ENCODE measurements at places on chromosomes 13 and 19.

GRCh38 chr19:15114153-15114540, 6.9 kb downstream of the SYDE1 start:
- no peak for DNase-seq

DNA sequence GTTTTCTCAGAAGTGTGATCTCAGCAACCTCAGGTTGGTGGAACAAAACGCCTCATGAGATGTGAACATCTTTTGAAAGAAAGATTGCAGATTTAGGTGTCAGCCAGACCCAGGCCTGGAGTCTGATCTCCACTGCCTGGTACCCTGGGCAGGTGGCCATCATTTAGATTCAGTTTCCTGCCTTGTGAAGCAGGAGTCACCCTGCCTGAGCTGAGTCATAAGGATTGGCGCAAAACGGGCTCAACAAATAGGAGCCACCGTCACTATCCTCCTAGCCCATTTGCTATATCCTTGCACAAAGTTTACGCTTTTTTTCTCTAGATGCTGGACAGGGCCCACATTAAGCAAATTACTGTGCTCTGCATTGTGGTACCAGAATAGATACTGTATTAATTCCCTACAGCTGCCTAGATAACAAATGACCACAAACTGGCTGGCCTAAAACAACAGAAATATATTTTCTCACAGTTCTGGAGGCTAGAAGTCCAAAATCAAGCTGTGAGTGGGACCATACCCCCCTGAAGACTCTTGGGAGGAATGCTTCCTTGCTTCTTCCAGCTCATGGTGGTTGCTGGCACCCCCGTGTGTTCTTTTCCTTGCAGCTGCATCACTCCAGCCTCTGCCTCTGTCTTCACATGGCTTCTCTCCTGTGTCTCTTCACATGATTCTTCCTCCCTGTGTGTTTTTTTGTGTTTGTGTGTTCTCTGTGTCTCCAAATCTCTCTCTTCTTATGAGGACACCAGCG, 38.2 kb downstream of the TNFSF11 start:
- DNase-seq: no peak

DNA sequence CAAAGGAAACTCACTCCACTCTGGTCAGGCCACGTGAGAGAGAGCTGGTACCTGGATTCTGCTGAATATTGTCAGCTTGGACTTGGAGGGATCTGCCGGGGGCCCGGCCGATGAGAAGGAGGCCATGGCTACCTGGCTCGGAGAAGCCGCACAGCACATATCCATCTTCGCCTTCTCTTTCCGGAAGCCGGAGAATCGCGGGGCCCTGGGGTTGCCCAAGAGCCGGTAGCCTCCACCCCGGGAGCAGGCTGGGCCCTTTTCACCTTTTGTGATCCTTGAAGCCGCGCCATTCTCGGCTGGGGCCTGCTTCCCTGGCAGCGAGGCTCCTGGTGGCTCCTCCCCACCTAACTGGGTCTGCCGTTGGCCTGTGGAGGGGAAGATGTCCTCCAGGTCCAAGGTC, 28.9 kb downstream of the ZNF541 start:
- DNase-seq: no peak

GRCh38 chr13:105097521-105097920, 1437.9 kb downstream of the EFNB2 start:
- no peak for DNase-seq

DNA sequence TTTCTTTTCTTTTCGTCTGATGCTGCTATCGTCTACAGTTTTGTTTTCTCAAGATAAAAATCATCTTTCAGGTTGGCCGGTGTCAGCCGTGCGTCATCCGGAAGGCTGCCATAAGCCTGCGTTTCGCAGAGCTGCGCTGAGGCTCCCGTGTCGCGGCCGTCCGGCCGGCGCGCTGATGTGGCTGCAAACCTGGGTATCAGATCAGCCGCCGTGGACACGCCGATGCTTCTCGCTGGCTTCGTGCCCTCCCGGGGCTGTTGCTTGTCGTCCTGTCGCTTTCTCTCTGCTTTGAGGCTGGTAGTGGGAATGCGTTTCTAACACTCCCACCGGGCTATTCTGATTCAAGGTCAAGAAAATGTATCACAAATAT, 45.9 kb upstream of the TFDP1 start:
- DNase-seq: no peak

DNA sequence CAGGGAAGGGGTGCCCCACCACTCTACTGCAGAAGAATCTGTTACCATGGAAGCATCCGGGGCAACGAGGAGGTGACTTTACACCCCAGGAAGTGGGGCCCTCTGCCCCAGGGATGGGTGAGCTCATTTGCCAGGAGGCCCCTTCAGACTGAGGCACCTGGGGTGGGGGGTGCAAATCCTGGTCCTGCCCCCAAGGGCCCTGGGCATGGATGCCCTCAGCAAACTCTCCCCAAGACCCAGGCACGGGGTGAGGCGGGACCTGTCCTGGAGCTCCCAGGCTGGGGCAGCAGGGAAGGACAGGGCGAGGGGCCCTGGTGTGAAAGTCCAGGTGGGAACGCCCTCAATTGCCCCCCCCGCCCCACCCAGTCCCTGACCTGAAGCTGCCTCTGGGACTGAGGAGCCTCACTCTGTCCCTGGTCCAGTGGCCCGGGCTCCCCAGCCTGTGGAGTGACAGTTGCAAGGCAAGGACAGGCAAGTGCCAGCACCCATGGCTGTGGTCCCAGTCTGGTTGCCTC, 52.5 kb downstream of the C1QTNF9 start:
- DNase-seq: no peak

- no peak for DNase-seq
Measured at GRCh38 chr13:33015241-33015668, 968 bp upstream of the KL start.

- no peak for DNase-seq
Measured at GRCh38 chr13:20118268-20119140, 42.3 kb downstream of the GJA3 start.

GRCh38 chr13:67416047-67416925, 186.2 kb upstream of the PCDH9 start:
- no peak for DNase-seq

DNA sequence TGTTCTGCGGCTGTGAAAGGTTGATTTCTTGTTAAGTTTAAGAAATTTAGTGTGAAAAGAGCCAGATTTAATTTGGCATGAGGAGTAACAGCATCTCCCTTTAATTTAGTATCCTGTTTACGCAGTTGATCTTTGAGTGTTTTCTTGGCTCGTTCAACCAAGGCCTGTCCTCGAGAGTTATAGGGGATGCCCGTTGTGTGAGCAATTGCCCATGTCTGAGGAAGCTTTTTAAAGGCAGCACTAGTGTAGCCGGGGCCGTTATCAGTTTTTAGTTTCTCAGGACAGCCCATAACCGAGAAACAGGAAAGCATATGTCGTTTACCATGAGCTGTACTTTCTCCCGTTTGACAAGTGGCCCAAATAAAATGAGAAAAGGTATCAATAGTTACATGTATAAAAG, 47.5 kb upstream of the ZNF43 start:
- DNase-seq: no peak

DNA sequence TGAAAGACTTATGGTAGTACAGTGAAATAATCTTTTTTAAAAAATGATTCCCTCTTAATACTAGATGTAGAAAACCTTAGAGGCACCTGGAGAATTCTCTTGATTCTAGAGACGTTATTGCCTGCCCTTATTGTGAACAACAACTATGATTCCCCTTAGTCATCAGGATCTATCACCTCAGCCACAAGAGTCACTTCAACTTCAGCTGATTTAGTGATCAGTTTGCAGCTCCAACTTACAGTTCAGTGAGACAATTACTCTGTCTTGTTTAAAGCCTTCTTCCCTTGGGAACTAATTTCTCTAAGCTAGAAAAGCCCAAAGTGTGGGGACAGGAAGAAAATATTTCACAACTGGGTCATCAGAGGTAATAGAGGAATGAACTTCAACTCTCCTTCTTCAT, 254.3 kb upstream of the SLITRK1 start:
- no peak for DNase-seq

DNA sequence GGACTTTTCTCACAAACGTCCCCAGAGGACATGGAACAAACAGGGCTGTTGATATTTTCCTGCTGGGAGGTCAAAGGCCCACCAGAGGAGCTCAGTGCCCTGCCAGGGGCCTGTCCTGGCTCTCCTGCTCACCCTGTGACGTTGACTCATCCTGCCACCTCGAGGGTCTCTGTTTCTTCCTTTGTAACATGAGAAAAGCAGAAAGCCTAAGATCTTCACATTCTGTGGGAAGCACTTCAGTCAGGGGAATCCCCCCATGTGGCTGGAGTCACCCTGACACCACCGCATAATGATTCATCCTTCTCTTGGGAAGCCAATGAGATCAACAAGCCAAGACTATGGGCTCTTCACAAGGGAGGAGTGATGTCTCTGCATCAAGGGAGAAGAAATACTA, 147.9 kb downstream of the KATNAL1 start:
- DNase-seq: no peak

DNA sequence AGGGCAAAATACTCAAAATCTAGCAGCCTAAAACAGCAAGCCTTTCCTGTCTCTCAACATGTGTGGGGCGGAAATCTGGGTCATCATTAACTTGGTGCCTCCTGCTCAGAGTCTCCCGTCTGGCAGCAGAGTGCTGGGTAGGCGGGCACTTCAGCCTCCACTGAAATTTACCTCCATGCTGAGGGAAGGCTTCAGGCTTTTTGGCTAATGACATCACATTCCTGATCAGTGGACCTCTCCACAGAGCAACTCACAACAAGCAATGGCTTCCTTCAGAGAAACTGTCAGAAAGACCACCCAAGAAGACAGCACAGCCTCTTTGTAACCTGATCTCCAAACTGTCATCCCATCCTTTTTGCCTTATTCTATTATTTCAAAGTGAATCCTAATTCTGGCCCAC, 1109.0 kb downstream of the UQCRFS1 start:
- DNase-seq: no peak

DNA sequence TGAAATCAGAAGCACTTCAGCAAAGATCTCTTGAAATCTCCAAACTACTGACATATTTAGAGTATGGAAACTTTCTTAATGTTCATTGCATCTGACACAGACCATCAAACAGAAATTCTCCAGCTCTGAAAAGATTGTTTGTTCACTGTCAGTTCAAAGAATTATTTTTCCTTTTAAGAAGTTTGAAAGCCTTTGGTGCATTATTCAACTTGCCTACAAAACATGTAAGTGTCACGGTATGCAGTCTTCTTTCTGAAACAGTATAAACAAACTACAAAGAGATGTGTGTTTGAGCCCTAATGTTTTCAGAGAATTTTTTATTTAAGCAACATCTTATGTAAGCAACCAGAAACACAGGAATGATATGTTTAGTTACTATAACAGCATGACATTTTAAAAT, 125.4 kb downstream of the FGF14 start:
- no peak for DNase-seq

DNA sequence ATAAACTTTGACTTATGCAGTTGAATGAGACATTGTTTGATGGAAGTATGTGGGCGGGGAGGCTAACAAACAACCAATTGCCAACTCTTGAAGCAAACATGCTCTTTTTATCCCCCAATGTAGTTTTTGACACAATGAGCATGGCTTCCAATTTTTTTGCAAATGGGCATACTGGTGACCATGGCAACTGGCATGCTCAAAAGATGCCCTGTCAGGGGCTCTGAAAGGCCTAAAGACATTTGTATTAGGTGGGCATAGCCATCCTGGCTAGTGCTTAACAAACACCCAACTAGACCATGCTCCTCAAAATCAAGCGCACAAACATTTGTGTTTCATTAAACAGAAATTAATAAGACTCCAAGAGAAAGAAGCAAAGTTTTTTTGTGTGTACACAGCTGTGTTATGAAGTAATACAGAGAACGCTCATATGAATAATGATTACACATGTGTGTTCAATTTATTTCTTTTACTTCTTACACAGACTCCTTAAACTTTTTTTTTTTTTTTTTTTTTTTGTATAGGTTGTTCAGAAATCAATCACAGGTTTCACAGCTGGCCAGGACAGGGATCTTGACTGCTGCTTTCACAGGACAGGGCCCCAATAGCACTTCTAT, 95.6 kb downstream of the DLEU7 start:
- DNase-seq: no peak

DNA sequence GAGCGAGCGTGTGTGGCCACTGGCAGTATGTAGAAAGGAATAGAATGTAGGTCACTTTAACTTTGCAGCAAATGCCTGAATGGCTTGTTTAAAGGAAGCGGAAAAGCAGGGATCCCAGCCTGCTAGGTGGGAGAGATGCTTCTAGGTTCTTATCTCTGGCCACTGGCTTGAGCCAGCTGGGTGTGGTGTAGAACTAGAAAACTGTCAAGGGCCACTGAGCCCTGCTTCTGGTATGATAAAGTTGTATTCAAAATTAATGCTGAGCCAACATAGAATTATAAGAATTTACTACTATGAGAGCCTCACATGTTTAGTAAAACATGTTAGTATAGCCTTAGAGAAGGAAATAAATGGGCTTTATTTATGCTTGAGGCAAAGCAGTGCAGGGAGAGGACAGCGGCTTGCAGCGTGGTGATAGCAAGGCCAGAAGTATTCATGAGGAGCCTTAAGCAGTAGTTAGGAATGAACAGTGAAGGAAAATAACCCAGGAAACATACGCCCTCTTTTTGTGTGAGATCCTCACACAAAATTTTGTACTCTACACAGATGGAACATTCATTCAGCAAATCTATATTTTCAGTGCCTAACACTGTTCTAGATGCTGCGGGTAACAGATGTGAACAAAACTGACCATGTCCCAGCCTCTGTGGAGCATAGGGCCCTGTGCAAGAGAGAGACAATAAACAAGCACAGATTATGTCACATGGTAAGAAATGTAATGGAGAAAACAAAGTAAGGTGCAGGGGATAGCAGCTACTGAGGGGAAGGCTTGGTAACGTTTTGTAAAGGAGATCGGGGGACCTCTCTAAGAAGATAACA, 863.2 kb downstream of the DIAPH3 start:
- DNase-seq: no peak

GRCh38 chr13:22744688-22745452, 435.9 kb upstream of the SGCG start:
- no peak for DNase-seq

DNA sequence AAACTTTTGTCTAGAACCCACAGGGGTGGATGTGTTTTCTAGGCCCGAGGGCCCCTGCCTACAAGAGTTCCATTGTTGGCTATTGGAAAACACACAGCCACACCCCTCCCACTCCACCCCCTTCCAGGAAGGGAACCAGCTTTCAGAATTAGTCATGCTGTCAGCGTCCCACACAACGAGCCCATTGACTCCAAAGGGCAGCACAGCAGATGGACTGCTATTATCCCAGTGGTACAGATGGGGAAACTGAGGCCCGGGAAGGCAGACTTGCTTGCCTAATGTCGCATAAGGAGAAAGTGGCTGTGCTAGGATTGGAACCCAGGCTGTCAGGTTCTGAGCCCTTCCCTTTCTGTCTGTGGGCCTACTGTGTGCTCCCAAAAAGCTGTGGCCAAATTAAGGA, 8.1 kb upstream of the FXYD3 start:
- DNase-seq: no peak

DNA sequence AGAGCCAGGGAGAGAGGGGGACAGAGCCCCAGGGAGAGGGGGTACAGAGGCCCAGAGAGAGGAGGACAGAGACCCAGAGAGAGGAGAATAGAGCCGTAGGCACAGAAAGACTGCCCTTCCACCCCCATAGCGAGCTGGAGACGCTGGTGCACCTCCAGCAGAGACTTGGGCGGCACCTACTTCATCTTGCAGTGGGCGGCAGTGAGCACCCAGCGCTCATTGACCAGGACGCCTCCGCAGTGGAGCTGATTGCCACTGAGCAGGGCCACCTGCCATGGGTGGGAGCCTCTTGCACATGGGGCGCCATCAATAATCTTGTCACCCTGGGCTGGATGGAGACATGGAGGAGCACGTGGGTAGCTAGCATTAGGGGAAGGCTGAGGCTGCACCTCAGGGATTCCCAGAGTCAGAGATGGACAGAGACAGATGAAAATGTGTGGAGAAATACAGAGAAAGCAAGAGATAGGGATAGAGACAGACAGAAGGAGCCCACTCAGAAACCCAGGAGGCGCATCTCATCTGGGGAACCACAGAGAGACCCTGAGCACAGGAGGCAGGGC, 2.0 kb downstream of the KLK7 start:
- DNase-seq: no peak
